ENCODE measurements at places on chromosomes 11 and 22. TPM values are rescaled to one million over a fixed set of nuclear protein-coding genes. Genes with fewer than 3 reads are reported as not detected.

C22orf15 gene
- 3.3 TPM for total RNA-seq

ZNF214 gene
- total RNA-seq: 0.57 TPM

FXYD6 gene
- 25.7 TPM for total RNA-seq

FAM111B gene
- 30.9 TPM for total RNA-seq

LGR4 gene
- total RNA-seq: 8.2 TPM

AQP11 gene
- total RNA-seq: 0.14 TPM

OR52N4 gene
- total RNA-seq: 0.09 TPM

GVQW3 gene
- total RNA-seq: 2.9 TPM

OR5W2 gene
- not detected for total RNA-seq

PCSK7 gene
- 25.4 TPM for total RNA-seq

MS4A8 gene
- total RNA-seq: 0.14 TPM

MAPK8IP2 gene
- total RNA-seq: 0.33 TPM

OR6T1 gene
- not detected for total RNA-seq

FBXO3 gene
- 33.9 TPM for total RNA-seq

MRGPRX4 gene
- not detected for total RNA-seq

IGSF9B gene
- total RNA-seq: 1.8 TPM

P2RY2 gene
- 0.52 TPM for total RNA-seq

ADORA2A gene
- 77.4 TPM for total RNA-seq

SCARF2 gene
- 0.38 TPM for total RNA-seq

TTC28 gene
- total RNA-seq: 5.5 TPM

RASD2 gene
- total RNA-seq: 0.14 TPM

OTOG gene
- 0.09 TPM for total RNA-seq

BTBD18 gene
- under 0.01 TPM for total RNA-seq

MOV10L1 gene
- 0.14 TPM for total RNA-seq

HORMAD2 gene
- total RNA-seq: 0.09 TPM

PATE2 gene
- total RNA-seq: 0.09 TPM

LDHAL6A gene
- not detected for total RNA-seq

CRYBB1 gene
- total RNA-seq: 0.85 TPM

OR8B8 gene
- total RNA-seq: not detected

PPFIA1 gene
- 22.0 TPM for total RNA-seq

CDK2AP2 gene
- total RNA-seq: 31.4 TPM

PRR14L gene
- total RNA-seq: 10.7 TPM

OR5B12 gene
- total RNA-seq: not detected

TKFC gene
- total RNA-seq: 19.8 TPM

PHF21B gene
- total RNA-seq: 0.52 TPM

TPBGL gene
- total RNA-seq: 0.05 TPM

GLYATL1 gene
- total RNA-seq: 4.9 TPM

CCDC188 gene
- 0.09 TPM for total RNA-seq

TOLLIP gene
- 10.9 TPM for total RNA-seq

C22orf23 gene
- total RNA-seq: 0.09 TPM

RBMXL2 gene
- total RNA-seq: 0.09 TPM

OR56A1 gene
- not detected for total RNA-seq

KLHL35 gene
- 0.57 TPM for total RNA-seq

WT1 gene
- total RNA-seq: 0.94 TPM

SMCO4 gene
- 32.2 TPM for total RNA-seq

INPP5J gene
- total RNA-seq: 0.47 TPM

RDX gene
- 24.1 TPM for total RNA-seq

EPS8L2 gene
- 3.9 TPM for total RNA-seq

SNX32 gene
- total RNA-seq: 0.38 TPM

CEND1 gene
- 0.19 TPM for total RNA-seq

PEX16 gene
- total RNA-seq: 29.6 TPM

OR10A2 gene
- not detected for total RNA-seq

POLA2 gene
- total RNA-seq: 21.0 TPM

LRRN4CL gene
- 0.80 TPM for total RNA-seq

C11orf97 gene
- not detected for total RNA-seq

APOL5 gene
- 0.09 TPM for total RNA-seq

IFITM10 gene
- 0.14 TPM for total RNA-seq

PHLDB1 gene
- total RNA-seq: 4.0 TPM

OR5P2 gene
- not detected for total RNA-seq

MS4A12 gene
- 0.05 TPM for total RNA-seq
